ENCODE measurements at places on chromosomes 4 and X. TPM values are rescaled to one million over a fixed set of nuclear protein-coding genes. Genes with fewer than 3 reads are reported as not detected.

Gene MAGEA3
- polyA plus RNA-seq = not detected

Gene PJA1
- polyA plus RNA-seq = 92.2 TPM

Gene NHS
- 1.4 TPM for polyA plus RNA-seq

Gene CRLF2
- 0.08 TPM for polyA plus RNA-seq

GRCh38 chr4:84279678-84280077 is 219.4 kb downstream of the NKX6-1 start:
- no peak for DNase-seq

DNA sequence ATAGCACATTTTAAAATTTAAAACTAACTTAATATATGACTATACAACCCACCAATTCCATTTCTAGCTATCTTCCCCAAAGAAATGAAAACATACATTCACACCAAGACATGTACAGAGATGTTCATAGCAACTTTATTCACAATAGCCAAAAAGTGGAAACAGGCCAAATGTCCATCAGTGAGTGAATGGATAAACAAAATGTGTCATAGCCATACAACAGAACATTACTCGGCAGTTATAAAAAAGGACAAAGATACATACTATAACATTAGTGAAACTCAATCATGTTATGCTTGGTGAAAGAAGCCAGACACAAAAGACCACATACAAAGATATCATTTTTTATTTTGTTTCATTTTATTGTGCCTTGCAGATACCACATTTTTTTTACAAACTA is 396.8 kb downstream of the PACRGL start:
- DNase-seq = no peak

DNA sequence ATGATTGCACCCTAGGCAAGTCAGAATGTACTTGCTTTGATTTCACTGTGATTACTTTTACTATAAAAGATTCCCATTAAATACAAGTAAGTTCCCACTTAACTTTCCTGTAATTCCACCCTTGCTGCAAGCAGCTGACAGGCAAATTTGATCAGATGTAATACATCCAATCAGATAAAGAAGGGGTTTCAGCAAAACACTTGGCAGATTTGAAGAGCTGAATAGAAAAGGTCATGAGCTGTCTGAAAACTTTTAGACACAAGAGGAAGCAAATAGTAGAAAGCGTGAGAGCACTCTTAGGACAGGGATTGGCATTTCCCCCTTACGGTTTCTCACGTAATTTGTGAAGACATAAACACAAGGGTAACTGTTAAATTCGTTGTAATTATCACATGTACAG is 22.8 kb downstream of the HSD17B13 start:
- DNase-seq = no peak

- DNase-seq = no peak
Observed at GRCh38 chr4:88814043-88814617, 116.5 kb upstream of the NAP1L5 start.

- DNase-seq = no peak
Observed at GRCh38 chr4:62771983-62772557, 1571.9 kb downstream of the ADGRL3 start.

- no peak for DNase-seq
Observed at GRCh38 chrX:39012621-39013111, 211.4 kb downstream of the MID1IP1 start.

DNA sequence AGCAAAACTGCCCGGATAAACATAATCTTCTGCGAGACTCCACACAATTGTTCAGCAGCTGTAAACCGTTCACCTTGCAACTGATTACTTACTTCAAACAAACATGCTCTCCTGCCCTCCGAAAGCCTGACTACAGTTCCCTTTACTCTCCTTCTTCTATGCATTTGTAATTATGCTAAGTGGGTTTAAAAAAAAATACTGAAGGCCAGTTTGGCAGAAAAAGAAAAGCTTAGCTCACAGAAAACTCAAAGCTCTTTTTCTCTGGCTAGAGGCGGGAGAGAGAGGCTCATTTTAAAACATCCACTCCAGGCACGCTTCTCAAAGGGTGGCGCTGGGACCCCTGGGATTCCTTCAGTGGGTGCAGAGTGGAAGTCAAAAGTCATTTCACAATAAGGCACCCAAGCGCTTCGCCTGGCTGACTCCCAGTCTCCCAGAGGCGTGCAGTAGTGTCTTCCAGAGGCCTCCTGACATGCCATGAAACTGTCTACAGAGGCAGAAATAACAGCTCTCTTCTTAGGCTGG is 1.9 kb downstream of the DHRSX start:
- DNase-seq = no peak

- no peak for DNase-seq
Observed at GRCh38 chr4:7279902-7280301, 87.6 kb downstream of the SORCS2 start.

DNA sequence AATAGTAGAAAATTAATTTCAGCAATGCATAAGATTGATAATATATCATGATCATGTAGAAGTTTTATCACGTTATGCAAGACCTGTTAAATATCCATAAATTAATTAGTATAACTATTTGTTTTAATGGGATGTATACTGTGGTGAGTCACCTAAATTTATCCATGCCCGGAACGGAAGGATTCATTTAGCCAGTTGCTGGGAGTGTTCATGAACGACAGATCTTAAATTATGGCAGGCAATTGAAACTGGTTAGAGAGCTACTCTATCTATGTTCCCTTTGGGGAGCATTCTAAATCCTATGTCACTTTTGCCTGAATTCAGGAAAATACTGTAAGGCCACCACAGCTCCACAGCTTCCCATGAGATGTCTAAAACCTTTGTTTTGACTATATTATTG is 1950.5 kb upstream of the AGA start:
- no peak for DNase-seq

DNA sequence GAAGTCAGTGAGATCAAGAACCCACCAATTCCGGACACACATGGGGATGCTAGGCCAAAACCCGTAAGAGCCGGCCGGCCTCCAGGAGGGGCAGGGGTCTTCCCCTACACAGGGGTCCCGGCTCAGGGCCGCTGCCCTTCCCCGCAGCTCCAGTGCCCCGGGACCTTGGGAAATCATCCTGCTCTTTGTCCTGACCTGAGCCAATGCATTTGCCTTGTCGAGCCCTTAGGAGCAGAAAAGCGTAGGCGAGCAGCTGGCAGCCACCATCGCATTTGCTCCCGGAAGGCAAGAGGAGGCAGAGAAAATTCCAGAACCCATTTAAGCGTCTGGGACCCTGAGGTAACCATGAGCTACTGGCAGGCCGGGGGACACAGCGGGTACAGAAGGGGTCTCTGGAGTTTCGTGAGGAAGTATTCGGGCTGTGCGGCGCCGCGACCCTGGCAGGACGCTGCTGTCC is 7.4 kb upstream of the TNIP2 start:
- no peak for DNase-seq

GRCh38 chrX:45876206-45876605 is 669.0 kb downstream of the ZNF674 start:
- no peak for DNase-seq

GRCh38 chrX:13268874-13269273 is 51.0 kb downstream of the ATXN3L start:
- DNase-seq = no peak
